Neural progenitor cell (in vitro differentiated cells): ENCODE measurements at places on chromosomes 2 and 18. TPM values are rescaled to one million over a fixed set of nuclear protein-coding genes. Genes with fewer than 3 reads are reported as not detected.

The GREB1L gene
- total RNA-seq = 251 and 278 TPM in 2 replicates

The TFCP2L1 gene
- 0.04 and 0.06 TPM in 2 replicates for total RNA-seq

The RAX gene
- total RNA-seq = 20.7 and 78.1 TPM in 2 replicates

GRCh38 chr2:60551240-60552077, 2.0 kb downstream of the BCL11A start:
- DNase-seq = peak; percentile 57

- DNase-seq = no peak
These were observed 25.9 kb upstream of the YES1 start for GRCh38 chr18:837922-838321.

GRCh38 chr2:184879671-184880070, 281.3 kb downstream of the ZNF804A start:
- no peak for DNase-seq

- DNase-seq = peak; percentile 76
These were observed 30.9 kb upstream of the SERPINB12 start for GRCh38 chr18:63511285-63511684.

DNA sequence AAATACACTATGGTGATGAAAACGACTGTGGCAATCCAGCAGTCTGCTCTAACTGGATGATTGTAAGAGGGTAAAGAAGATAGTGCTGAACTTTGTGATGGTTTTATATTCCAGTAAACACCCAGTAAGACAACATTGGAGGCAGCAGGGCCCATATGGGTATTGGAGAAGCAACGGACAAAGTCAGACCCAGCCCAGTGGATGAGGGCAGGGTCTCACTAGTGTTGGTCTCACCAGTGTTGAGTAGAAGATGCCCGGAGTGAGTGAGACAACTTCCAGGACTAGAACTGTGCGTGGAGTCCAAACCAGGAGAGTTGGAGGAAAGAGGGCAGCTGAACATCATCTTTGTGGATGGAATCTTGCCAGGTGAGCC, 71.9 kb upstream of the CELF4 start:
- DNase-seq = no peak
